Stimulated activated CD8-positive, alpha-beta memory T cell treated with anti-CD3 and anti-CD28 coated beads, Interleukin-7, amount 100 ng/mL, for 1 hour (primary cell): ENCODE measurements at places on chromosomes 3 and 15.

- no peak for DNase-seq
Measured at GRCh38 chr3:152073267-152073666, 195.5 kb upstream of the MBNL1 start.

DNA sequence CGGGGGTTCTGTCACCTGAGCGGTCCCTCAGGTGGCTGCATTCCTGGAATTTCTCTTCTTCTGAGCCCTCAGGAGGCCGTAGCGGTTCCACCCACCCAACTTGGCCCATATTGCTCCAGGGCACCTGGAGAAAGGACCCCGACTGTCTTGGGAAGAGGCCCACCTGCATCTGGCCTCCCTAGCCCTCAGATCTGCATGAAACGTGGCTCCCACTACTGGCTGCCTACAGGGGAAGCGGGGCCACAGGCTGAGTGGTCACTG lies 9.9 kb upstream of the ANPEP start:
- DNase-seq, result no peak

GRCh38 chr3:172356427-172356826 lies 91.8 kb downstream of the GHSR start:
- no peak for DNase-seq

DNA sequence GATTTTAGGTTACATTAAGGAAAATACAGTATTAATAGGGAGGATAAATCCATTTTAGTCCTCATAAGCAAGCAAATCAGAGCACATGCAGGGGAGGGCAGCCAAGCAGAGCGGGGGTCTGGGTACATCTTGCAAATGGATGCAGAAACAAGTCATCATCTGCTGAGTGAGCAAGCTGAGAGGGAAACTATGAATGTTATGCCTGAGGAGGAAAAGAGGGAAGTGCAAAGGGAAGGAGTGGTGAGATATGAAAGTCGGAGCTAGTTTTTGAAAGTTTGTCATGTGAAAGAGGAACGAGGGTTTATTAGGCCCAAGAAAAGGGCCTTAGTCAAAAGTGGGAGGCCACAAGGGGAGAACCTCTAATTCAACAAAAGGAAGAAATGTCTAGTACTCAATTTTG lies 15.4 kb downstream of the PTX3 start:
- DNase-seq, result no peak

DNA sequence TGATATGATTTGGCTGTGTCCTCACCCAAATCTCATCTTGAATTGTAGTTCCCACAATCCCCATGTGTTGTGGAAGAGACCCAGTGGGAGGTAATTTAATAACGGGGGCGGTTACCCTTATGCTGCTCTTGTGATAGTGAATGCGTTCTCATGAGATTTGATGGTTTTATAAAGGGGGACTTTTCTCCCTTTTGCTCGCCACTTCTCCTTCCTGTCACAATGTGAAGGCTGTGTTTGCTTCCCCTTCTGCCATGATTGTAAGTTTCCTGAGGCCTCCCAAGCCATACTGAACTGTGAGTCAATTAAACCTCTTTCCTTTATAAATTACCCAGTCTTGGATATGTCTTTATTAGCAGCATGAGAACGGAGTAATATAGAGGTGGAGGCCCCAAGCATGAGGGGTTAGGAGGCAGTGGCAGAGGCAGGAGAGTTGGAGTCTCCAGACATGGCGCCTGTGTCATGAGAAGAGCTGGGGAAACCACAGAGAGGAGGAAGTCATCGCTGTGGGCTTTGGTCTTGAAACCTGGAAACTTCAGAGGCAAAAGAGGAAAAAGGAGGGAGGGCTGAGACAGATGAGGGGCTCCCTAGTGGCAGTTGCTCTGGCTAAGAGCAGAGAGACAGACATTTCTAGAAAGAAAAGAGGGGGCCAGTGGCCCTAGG lies 107.8 kb upstream of the VEPH1 start:
- DNase-seq, result no peak

DNA sequence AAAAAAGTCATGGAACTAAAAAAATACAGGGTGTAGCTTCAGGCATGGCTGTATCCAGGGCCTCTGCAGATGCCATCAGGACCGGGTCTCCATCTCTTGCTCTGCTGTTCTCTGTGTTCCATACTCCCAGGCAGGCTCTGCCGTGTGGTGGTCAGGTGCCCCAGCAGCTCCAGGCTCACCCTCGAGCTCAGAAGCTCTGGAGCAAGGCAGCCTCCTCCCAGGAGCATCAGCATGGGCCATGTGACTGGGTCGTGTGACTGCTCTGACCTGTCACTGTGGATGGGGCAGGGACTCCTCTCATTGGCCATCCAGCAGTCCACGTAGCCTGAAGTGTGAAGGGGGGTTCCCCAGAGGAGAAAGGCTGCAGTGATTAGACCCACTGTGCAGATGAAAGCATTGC lies 8.5 kb downstream of the FBLN2 start:
- no peak for DNase-seq

- no peak for DNase-seq
Measured at GRCh38 chr3:175179055-175179454, 319.9 kb downstream of the NAALADL2 start.

- no peak for DNase-seq
Measured at GRCh38 chr3:45034612-45035252, 8.6 kb downstream of the CLEC3B start.

DNA sequence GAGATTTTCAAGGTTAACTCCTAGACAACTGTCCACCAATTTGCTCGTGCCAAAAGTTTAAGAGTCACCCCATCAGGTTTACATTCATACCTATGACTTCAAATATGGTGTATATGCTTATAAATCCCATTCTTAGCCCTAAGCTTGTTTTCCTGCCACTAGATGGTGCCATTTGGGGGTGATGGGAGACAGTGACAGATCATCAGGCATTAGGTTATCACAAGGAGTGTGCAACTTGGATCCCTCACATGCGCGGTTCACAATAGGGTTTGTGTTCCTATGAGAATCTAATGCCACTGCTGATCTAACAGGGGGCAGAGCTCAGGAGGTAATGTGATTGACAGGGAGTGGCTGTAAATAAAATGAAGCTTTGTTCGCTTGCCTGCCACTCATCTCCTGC lies 182.7 kb downstream of the CNTN6 start:
- DNase-seq, result no peak

DNA sequence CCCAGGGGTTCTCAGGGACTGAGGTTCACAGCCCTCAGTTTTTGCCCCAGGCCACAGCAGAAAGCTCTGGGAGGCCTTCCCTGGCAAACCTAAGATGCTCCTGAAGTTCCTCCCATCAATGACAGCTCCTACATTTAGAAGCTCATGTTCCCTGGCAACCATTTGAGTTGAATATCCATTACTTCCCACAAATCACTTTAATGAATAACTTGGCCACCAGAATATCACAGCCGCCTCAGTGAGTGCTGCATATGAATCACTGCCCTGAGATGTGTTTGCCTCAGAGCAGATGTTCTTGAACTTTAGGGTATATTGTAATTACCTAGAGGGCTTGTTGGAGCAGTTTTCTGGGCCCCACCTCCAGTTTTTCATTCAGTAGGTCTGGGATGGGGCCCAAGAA lies 27.4 kb downstream of the SLCO2A1 start:
- DNase-seq, result no peak

DNA sequence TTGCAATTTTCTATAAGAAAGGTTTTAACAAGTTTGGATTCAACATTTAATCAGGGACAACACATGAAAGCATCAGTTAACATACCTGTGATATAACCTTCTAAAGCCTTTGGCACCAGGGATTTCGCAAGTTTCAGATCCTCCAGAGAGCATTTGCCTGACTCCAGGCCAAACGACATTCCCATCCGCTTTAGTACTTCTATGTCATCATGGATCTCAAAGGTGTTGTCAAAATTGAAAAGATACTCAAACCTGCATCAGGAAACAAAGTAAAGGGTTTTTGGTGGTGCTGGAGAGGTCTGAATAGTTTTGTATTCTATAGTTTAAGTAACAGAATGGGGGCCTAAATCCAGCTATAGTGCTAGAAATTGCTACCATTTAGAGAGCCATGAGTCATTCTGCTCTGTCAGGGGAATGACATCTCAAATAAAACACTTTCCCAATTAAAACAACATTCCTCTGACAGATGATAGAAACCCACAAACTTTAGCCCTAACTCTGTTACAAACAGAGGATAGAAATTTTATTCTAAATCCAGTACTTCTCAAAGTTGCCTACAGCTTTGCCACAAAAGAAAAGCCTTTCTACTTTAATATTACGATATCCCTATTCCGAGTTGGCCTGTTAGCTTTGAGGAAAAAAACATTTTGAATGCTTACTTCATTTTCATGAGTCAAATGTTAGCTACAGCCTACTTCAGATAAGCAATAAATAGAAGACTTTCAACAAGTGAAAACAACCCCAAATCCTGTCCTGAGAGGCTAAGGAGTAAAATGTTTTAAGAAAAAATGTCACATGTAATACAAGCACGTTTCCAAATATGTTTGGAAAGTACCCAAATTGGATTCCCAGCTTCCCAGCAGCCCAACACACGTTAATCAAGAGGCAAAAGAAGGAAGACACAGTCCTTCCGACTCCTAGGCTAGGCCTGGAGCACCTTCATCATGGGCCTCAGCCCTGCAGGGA lies 83.4 kb downstream of the ATP1B3 start:
- DNase-seq, result no peak

GRCh38 chr3:13566453-13566748 lies 17.5 kb downstream of the FBLN2 start:
- DNase-seq, result no peak

DNA sequence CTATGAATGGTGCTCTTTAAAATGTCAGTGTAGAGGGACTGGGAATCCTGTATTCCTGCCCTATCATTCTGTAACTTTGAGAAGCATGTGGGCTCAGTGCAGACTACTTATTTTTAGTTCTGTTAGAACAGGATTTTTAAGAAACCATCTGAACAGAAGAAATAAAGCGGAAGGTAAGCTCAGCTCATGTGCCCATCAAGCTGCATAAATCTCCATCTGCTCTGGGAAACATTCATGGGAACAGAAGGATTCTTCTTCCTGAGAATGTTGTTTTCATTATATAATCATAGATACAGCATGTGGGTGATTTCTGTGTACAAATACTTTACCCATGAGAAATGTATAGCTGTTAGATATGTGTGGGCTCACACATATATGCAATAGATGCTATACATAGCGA lies 69.9 kb downstream of the SIDT1 start:
- no peak for DNase-seq

GRCh38 chr3:196790636-196791035 lies 51.0 kb downstream of the PAK2 start:
- no peak for DNase-seq

GRCh38 chr15:39140060-39140604 lies 440.7 kb upstream of the THBS1 start:
- no peak for DNase-seq

GRCh38 chr3:9279966-9280365 lies 30.5 kb upstream of the SRGAP3 start:
- DNase-seq, result no peak

GRCh38 chr15:52680041-52680391 lies 828 bp upstream of the ATOSA start:
- no peak for DNase-seq

- no peak for DNase-seq
Measured at GRCh38 chr3:166582236-166582635, 745.0 kb upstream of the BCHE start.

DNA sequence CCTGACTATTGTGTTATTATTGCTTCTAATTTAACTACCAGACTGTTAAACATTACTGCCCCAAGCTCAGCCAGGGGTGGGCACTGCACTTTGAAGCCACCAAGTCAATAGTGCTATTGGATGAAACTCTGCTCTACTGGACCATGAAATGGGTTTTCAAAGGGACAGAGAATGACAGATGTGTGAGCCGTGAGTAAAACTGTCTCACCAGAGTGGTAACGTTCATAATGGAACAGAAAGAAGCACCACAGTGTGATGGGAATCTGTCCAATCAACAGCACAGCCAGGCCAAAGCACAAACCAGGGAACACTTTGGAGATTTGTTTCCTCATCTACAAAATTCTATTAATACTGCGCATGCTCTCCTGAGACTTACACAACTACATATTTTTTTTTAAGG lies 171.8 kb upstream of the LPP start:
- DNase-seq, result no peak

DNA sequence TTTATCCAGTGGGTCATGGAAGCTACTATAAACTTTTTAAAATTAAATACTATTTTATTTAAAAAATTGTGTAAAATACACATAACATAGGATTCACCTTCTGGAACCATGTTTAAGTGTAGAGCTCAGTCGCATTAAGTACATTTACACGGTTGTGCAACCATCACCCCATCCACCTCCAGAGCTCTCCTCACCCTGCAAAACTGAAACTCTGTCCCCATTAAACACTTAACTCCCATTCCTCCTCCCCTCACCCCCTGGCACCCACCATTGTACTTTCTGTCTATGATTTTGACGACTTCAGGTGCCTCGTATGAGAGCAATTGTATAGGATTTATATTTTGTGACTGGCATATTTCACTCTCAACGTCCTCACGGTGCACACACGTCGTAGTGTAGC lies 70.7 kb downstream of the APBA2 start:
- DNase-seq, result no peak

GRCh38 chr15:63554337-63554927 lies 42.8 kb upstream of the FBXL22 start:
- no peak for DNase-seq

DNA sequence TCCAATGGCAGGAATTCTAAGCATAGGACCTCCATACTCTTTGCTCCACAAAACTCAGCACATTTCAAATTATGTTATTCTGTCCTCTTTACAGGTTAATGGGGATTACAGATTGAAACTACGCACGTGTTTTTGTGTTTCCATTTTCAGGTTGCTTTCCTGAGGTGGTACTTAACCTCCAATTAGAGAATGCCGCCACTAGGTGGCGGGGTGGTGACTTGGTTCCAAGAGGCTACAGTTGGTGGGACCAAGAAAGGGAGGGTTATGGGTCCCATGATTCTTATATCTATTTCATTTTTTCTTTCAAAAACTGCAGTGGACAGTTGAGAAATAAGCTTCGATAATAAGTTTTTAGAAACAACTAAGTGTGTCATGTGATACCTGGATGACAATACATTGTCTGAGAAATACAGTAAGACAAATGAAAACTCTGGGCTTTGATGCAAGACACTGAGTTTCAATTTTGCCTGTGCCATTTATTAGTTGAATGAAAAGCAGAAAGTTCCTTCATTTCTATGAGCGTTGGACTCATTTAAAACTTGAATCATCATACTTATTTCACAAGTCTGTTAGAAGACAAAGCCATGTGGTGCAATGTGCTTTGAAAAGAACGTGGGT lies 539.0 kb downstream of the FGF12 start:
- no peak for DNase-seq

GRCh38 chr15:37715101-37715500 lies 219.3 kb upstream of the TMCO5A start:
- no peak for DNase-seq

DNA sequence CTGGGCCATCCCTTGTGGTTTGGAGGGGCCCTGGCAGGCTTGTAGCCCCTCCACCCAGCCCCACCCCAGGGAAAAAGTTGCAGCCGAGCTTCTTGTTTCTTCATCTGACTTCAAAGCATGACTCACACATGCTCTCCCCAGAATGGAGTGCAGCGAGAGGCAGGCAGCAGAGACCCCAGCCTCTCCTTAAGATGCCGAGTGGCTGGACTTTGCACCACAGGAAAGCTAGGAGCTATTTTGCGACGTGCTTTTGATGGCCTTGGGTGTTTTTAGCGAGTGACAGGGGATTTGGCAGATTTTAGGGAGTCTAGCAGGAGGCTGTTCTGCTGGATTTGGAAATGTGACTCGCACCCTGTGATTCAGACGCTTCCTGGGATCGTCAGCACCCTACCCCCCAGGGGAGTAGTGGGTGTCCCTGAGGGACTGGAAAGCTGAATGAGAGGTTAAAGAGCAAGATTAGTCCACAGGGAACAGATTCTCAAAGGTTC lies 14.2 kb downstream of the BAHD1 start:
- no peak for DNase-seq

- DNase-seq, result no peak
Measured at GRCh38 chr3:53243165-53243564, 12.7 kb downstream of the TKT start.

GRCh38 chr3:12707449-12707848 lies 43.5 kb upstream of the RAF1 start:
- DNase-seq, result no peak
